ENCODE measurements at places on chromosomes 6 and 20.

DNA sequence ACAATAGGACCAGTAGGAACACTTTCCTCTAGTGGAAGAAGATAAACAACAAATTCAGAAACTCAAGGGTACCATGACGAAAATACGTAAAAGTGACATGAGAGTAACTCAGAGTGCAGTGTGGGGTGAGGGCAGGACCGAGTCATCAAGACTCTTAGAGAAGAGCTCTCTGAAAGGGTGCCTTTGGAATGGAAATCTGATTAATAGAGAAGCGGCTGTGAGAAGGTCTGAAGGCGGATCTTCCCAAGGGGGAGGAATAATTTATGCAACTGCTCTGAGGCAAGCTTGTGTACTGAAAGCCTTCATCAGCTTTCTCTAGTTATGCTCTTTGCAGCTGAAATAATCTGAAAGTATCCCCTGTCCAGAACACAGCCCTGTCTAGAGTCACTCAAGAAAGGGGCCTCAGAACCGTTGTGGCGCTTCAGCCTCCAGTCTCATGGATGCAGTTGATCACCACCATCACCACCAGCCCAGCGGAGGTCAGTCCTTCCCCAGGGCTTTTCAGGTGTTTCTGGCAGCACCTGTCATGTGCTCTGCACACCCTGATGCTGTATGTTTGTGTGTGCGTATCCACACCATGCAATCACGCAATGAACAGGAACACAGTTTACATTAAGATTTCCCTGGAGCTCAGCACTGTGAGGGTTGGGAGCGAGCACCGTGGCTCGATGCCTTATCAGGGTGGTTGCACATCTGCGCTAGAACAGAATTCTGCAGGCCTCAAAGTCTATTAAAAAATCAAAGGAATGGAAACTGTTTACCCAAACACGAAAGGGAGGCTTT is 396.5 kb downstream of the SMOC2 start:
- peak; percentile 8 for DNase-seq

- DNase-seq = peak; percentile 90
Observed at GRCh38 chr6:14876778-14877613, 368.9 kb upstream of the JARID2 start.

- DNase-seq = no peak
Observed at GRCh38 chr20:53658322-53658721, 64.7 kb upstream of the ZNF217 start.

- no peak for DNase-seq
Observed at GRCh38 chr6:52564856-52565255, 12.0 kb downstream of the TRAM2 start.

DNA sequence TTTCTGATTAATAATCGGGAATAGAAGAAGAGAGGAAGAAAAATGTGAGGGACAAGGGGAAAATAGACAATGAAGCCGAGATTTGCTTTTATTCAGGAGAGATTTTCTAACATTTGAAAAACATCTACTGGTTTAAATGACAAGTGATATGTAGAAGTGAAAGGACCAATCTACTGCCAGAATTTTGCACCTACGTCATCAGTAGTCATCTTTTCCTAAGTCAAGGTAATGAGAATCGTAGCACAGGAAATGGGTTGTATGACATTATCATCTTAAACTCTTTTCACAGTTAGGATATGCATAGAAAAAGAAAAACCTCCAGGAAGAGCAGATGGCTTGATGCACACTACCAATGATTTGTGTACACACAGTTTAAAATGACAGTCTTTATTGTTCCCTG is 45.3 kb upstream of the RAB32 start:
- no peak for DNase-seq

GRCh38 chr20:18313411-18313810 is 25.1 kb downstream of the ZNF133 start:
- DNase-seq = no peak

DNA sequence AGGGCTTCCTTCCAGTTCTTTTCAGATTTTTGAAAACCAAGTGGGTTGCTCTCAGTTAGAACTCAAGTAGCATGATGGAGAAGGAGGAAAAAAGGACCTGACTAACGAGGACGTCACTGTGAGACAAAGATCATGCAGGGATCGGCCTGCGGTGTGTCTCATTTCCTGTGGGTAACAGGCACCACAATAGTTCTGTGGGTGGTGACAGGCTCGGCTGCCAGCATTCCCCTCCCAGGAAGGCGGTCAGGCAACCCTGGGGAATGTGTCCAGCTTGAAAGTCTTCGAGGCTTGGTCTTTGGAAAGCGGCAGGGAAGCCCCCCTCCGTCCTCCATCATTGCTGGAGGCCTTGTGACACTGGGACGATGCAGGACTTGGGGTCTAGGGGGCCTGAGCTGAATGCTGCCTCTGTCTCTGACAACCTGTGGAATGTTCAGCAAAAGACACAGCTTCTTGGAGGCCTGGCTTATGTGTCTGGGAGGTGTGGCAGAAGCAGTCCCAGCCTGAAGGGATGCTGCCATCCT is 121.0 kb downstream of the BCAS1 start:
- DNase-seq = peak; percentile 96

GRCh38 chr6:43203029-43203717 is 21.2 kb downstream of the CUL9 start:
- DNase-seq = no peak

GRCh38 chr20:18578581-18578980 is 9.3 kb upstream of the DTD1 start:
- DNase-seq = no peak

- no peak for DNase-seq
Observed at GRCh38 chr20:15951658-15952057, 621.6 kb downstream of the KIF16B start.

- DNase-seq = peak; percentile 85
Observed at GRCh38 chr6:23180504-23181293, 611.3 kb downstream of the HDGFL1 start.

GRCh38 chr20:8043687-8044282 is 24.2 kb upstream of the TMX4 start:
- peak; percentile 54 for DNase-seq

DNA sequence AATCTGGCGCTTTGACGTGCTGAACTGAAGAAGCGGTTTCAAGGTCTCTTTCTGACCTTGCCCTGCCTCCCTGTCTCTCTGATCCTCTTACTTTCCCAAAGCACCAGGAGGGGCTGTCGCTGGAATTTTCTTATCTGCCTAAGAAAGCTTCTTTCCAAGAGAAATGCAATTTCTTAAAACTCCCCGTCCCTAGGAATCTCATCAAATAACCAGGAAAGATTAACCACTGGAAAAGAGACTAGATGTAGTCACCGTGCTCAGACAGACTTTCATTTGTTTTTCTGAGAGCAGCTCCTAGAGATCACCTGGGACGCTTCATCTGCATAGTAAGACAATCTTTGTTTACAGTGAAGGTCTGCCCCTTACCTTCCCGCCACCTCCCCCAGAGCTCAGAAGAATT is 38.6 kb downstream of the PDYN start:
- no peak for DNase-seq

DNA sequence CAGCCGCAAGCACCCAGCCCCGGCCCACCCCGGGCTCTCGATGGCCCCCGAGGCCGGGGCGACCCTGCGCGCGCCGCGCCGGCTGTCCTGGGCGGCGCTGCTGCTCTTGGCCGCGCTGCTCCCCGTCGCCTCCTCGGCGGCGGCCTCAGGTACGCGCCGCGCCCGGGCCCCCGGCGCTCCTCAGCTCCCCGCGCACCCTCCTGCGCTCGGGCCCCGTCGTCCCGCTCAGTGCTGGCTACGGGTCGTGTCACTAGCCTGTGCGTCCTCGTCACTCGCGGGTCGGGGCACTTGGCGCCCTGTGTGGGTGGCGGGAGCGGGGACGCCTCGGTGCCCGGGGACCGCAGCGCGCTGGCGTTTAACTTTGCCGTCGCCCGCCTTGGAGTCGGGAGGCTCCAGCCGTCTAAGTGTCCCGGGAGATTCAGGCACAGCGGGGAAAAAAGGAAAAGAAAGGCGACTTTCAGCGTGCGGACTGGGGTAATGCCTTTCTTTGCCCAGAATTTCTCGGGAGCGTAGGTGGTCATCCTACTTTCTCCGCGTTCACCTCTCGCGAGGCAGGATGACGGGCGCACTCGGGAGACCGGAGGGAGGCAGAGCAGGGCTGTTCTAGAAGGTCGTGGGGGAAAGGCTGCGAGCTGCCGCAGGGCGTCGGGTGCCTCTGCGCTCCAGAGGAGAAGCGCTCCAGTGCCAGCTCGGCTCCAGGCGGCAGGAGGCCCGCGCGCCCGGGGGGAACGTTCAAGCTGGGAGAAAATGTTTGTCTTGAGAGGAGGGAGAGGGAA is 545 bp downstream of the FNDC1 start:
- peak; percentile 53 for DNase-seq

DNA sequence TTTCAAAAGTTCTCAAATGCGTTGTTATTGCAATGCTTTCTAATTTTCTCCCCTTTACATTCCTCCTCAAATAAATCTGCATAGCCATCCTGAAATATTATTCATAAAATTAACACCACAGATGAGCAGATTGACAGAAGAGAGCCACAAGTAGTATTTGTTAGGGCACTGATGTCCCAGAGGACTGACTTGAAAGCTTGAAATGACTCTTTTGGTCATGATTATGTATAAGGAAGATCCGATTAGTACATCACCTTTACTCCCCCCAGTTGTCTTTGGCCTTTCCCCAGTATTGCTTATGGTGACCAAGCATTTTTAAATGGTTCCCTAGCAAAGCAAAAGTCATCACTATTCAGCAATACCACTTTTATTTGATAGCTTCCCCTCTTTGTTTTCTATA is 187.6 kb downstream of the ADAT2 start:
- DNase-seq = no peak

DNA sequence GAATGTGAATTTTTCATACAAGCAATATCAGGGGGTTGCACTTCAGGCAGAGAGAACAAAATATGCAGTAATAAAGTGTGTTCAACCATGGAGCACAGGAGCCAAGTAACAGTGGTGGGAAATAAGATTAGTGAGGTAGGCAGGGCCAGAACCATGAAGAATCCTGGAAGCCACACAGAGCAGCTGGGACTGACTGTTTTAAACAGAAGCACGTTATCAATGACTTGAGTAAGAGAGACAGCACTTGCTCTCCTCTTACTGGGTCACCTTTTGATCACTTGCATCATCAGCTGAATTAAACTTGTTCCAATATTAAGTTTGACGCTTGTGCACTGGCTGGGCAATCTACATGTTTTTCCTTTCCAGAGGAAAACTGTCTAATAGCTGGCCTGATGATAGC is 238.5 kb downstream of the TBX18 start:
- no peak for DNase-seq

DNA sequence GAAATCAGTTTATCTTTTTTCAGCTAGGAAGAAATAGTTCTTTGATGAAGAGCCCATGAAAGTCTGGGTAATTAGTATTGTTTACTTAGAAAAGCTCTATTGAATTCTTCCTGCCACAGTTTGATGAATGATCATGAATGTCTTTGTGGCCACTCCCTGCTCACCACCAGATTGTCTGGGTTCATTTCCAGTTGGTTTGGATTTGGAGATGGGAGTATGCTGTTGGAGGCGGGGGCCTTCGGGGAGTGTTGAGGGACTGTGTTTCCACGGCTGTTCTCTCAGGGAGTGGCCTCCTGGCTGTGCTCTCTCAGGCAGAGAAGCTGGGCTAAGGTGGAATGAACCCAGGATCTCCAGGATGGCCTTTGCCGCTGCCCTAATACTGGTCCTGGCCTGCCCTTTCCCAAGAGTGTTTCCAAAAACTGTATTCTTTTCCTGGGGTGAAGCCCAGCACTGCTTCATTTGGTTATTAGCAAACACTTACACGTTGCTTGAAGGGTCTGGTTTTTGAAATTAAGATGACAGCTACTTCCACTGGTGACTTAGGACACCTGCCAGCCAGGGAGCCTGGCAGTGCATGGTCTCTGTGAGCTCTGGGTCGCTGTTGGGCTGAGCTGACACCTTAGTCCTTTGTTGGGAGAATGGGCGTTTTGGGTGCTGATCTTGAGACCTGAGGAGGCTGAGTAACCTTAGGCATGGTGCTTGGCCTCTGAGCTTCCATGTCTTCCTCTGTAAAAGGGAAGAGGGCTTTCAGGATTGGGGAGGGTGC is 23.2 kb downstream of the PRPF6 start:
- no peak for DNase-seq

DNA sequence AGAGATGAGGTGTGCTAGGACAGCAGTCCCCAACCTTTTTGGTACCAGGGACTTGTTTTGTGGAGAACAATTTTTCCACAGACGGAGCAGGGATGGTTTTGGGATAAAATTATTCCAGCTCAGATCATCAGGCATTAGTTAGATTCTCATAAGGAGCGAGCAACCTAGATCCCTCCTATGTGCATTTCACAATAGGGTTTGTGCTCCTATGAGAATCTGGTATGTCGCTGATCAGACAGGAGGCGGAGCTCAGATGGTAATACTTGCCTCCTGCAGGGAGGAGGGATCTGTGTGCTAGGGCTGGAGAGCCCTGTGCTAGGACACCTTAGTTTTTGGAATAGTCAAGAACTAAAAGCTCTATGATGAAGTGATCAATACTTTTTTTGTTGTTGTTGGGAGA is 2.5 kb downstream of the SMIM13 start:
- peak; percentile 68 for DNase-seq

GRCh38 chr6:127550403-127550802 is 26.6 kb upstream of the C6orf58 start:
- peak; percentile 68 for DNase-seq

GRCh38 chr6:135992739-135993138 is 141.2 kb downstream of the PDE7B start:
- DNase-seq = no peak

GRCh38 chr6:109579361-109579760 is 96.3 kb upstream of the ZBTB24 start:
- DNase-seq = no peak

GRCh38 chr20:39378776-39379175 is 416.6 kb downstream of the DHX35 start:
- DNase-seq = no peak

GRCh38 chr6:7541175-7542064 is at the start of gene DSP:
Gene DSP, plus strand, starts transcription at chr6:7541671. Its CDS starts 245 bp downstream, at chr6:7541916.
- DNase-seq = peak; percentile 69

- DNase-seq = no peak
Observed at GRCh38 chr6:123448306-123448884, 188.4 kb downstream of the TRDN start.

- DNase-seq = no peak
Observed at GRCh38 chr6:117188627-117189201, 76.6 kb upstream of the VGLL2 start.

GRCh38 chr6:139027620-139028182 is 844 bp upstream of the ABRACL start:
- peak; percentile 41 for DNase-seq

DNA sequence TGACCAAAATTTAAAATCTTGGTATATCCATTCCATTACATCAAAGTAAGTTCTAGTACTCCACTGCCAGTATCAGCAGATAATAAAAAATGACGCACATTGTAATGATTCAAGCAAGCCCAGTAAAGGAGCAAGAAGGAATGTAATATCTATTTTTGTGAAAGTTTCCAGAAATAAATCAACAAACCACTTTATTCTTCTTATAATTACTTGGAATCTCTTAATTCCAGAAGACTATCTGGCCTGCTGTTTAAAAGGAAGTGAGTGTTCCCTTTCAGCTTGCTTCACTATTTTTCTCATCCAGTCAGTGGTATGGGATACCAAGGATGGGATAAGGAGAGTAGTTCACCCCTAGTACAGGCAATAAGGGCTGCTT is 42.2 kb upstream of the DSE start:
- DNase-seq = peak; percentile 59

GRCh38 chr20:41052742-41053419 is 24.3 kb downstream of the TOP1 start:
- peak; percentile 50 for DNase-seq

Measured in fibroblast of skin of right biceps (primary cell).